ENCODE measurements at places on chromosomes 7 and 10.

GRCh38 chr7:43362652-43363034, 220.3 kb upstream of the STK17A start:
- DNase-seq = peak; percentile 47

GRCh38 chr7:68684996-68685395, 913.3 kb upstream of the AUTS2 start:
- DNase-seq = no peak

- DNase-seq = no peak
Measured at GRCh38 chr7:20399521-20399920, 68.8 kb downstream of the ITGB8 start.

GRCh38 chr7:77912293-77912692, 113.7 kb downstream of the PHTF2 start:
- DNase-seq = no peak

- DNase-seq = no peak
Measured at GRCh38 chr7:8255680-8256655, 6.0 kb downstream of the ICA1 start.

DNA sequence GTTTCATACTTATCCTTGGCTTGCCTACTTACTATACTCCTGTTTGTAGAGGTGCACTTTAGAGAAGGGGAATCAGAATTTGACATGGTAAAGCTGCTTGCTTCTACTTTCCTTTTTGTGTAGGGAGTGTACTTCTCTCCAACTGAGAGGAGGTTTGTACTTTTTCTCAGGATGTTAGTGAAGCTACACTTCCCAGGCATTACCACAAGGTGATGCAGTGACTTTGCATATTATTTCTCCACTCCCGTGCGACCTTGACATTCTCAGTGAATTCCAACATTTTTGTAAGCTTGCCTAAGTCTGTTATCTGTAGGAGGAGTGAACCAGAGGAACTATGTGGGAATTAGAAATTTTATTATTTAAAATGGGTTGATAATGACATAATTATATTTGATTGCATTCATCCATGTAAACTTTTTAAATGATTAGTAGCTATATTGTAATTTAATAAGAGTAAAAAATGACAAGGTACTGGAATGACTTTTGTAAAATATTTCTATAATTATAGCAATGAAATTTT, 5.2 kb downstream of the TAX1BP1 start:
- DNase-seq = peak; percentile 72

GRCh38 chr10:91540733-91541132, 92.1 kb downstream of the PPP1R3C start:
- no peak for DNase-seq

GRCh38 chr7:81761821-81762220, 8.0 kb downstream of the HGF start:
- DNase-seq = no peak

- no peak for DNase-seq
Measured at GRCh38 chr10:47286591-47287315, 13.2 kb upstream of the GDF10 start.

DNA sequence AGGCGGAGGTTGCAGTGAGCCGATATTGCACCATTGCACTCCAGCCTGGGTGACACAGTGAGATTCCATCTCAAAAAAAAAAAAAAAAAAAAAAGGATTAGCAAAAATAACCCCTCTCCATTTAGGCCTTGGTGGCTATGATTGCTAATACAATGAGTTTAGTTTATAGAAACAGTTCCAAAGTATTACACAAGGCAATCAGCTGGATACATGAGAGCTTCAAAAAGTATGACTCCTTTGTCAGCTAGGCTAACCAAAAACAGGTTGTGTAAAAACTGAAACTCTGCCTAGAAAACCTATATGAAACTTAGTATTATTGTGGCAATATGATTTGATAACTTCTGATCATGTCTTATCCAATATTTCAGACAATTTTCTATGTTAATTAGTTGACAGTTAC, 57.2 kb downstream of the SUGCT start:
- no peak for DNase-seq

GRCh38 chr10:131885391-131886165, 15.2 kb upstream of the PPP2R2D start:
- peak; percentile 88 for DNase-seq

Measured in hepatocyte (in vitro differentiated cells).